ENCODE measurements at places on chromosomes 5 and 9.
A peak's percentile ranks its signal among the peaks of the same experiment; 100 is the strongest.

- DNase-seq, result no peak
These were observed 943.8 kb downstream of the NR2F1-AS1 start for GRCh38 chr5:92637247-92637646.

DNA sequence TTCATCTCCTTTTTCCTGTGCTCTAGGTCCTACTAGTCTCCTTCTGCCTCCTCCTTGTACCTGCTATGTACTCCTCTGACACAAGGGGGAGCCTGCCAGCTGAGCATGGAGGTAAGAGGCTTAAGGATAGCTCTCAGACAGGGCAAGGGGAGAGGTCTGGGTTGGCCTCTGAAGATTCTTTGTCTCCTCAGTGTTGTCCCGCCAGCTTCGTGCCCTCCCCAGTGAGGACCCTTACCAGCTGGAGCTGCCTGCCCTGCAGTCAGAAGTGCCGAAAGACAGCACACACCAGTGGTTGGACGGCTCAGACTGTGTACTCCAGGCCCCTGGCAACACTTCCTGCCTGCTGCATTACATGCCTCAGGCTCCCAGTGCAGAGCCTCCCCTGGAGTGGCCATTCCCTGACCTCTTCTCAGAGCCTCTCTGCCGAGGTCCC is 3.8 kb downstream of the CREB3 start:
- DNase-seq, result peak; percentile 78

- no peak for DNase-seq
These were observed 219.4 kb downstream of the ATPSCKMT start for GRCh38 chr5:10030219-10030831.

DNA sequence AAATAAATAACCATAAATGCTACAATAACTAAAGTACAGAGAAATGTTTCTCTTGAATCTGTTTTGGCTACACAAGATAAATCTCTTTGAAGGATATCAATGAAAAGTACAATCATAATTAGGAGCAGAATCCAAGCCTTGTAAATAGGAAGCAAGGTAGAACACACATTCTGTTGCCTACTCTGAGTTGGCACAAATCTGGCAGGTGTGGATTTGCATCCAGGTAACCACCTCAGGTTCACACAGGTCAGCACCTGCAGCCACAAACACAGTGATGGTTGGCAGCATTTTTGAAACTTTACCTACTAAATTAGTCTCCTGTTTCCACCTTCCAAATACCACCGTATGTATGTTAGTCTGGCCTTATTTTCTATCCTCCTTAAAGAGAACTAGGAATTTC is 105.3 kb upstream of the PIK3R1 start:
- no peak for DNase-seq
